C1 segment of cervical spinal cord (tissue), 14 donors: ENCODE measurements at places on chromosomes 2 and 18.

GRCh38 chr2:24565537-24565936 is 74.5 kb downstream of the NCOA1 start:
- no peak for DNase-seq

DNA sequence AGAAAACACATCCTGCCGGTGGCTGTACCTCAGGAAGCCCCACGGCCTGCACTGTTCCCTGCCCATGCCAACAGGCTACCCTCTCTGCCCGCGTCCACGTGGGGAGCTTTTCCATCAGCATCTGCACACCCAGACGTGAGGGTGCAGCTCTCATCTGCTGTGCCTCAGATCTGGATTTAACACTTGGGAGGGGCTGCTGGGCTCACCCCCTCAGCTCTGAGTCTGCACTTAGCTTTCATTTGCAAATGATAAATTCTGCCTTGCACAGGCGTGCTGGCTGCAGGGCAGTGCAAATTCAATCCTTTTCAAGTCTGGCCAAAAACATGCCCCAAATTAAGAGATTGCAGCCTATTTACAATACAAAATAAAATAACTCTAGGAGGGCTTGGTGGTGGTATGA is 245.7 kb downstream of the TWIST2 start:
- no peak for DNase-seq

GRCh38 chr2:24435391-24436316 is 55.4 kb upstream of the NCOA1 start:
- DNase-seq, result no peak

DNA sequence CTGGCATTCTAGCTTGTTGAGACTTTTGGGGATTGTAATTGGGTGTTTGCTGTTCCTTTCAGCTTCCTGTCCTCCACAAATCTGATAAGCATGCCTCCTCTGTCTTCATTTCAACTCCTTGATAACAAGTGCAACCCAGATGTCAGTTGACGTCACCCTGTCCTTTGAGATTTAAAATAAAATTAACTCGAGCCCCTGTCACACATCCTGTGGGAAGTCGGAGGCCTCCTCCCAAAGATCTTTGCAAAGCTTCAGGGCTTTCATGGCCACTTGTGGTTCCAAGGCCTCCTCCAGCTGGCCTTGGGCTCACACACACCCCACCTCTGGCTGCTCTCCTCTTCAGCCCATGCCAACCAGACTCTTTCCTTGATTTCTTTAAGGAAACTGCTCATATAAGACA is 69.9 kb upstream of the ITGA6 start:
- DNase-seq, result no peak

DNA sequence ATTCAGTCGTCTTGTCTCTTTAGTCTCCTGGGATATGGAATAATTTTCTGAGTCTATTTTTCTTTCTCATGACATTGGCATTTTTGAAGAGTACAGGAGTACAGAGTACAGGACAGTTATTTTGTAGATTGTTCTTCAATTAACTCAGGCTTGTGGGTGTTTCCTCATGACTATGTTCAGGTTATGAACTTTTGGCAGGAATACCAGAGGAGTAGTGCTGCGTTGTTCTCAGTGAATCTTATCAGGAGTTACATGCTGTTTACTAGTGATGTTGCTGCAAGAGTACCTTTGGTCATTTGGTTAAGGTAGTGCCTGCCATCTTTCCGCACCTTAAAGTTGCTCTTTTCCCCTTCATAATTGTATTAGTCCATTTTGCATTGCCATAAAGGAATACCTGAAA is 41.3 kb upstream of the AGFG1 start:
- DNase-seq, result no peak

DNA sequence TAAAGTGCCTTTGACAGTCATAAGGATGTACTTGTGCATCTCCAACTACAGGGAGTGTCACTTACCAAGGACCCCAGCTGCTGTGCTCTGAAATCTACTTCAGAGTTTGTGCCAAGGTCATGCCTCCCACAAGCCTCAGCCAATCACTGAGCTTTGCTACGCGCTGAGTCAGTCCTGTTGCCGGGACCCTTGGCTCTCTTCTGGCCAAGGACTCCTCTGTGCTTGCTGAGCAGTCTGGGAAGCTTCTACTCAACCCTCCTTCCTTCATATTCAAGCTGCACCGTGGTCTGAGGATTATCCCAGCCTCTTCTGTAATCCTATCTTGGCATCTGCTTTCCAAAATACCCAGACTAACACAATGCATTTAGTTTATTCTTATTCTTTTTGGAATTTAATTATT is 398.9 kb upstream of the FANCL start:
- DNase-seq, result no peak

DNA sequence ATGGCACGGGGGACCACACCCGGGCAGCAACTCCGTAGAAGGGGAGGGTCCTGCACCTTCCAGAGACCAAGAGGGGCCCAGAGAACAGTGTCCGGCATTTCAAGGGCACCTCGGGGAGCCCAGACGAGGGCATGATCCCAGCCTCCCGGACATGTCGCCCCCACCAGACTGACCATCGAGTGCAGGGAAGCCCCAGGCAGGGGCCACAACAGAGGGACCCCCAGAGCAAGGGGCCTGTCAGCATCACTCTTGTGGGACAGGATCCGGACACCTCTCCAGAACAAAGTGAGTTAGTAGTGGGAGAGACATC is 50.4 kb upstream of the CTDP1 start:
- no peak for DNase-seq
